ENCODE measurements at places on chromosomes 16 and 17.

DNA sequence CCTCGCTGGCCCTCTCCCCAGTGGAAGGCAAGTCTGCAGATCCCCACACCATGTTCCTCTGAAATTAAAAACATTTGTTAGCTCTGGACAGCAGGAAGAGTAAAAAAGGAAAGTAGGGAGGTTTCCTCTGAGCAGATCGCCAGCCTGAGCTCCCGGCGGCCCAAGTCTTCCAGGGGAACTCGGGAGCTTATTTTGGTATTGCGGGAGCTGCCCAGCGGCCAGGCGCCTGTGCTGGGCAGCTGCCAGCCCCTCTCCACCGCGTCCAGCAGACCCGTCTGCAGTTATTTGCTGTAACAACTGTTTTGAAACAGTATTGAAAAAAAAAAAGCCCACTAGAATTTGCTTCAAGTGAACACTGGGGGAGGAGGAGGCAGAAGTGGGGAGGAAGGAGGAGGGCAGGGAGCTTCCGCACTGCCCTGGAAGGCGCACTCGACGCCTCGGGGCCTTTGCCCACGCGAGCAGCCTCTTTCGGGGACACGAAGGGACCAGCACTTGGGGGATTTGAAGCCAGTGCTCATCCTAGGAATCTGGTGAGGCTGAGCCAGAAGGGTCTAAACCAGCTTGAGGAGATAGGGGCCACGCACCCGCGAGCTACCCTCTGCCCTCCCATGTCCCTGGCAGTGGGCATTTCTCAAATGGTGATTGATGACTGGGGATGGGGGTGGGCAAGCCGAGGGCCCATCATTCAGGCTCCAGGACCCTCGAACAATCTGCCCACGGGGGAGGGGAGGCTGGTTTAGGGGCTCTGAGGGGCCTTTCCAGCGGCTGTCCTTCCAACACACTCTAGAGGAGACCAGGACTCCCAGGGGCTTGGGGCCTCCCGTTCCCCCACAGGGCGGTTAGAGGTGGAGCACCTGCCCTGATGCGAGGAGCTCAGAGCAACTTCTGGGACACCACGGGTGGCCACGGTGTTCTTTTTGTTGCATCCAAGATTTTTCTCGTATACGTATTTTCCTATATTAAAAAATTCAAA, 3.0 kb upstream of the BAHCC1 start:
- DNase-seq = peak; percentile 71

DNA sequence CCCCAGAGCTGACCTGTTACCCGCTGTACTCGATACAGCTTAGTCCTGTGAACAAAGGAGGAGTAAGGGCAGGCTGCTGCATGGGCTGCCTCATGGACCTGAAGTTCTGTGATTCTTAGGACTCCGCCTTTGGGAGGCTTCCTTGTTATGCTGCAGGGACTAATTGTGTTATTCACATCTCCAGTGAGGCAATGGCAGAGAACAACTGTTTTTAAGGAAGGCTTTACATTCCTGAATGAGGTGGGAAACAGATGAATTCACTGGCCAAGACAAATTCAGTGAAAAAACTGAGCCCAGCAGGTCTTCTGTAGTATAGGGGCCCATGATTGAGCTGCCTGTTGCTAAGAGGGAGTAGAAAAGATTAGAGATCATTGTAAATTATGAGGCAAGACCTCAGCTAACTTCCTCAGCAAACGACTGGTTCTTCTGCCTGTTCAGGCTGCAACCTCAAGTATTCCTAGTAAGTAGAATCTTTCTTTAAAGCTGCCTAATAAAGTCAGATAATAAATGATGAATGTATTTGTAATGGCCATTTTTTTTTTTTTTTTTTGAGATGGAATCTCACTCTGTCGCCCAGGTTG, 26.3 kb downstream of the ADORA2B start:
- no peak for DNase-seq

DNA sequence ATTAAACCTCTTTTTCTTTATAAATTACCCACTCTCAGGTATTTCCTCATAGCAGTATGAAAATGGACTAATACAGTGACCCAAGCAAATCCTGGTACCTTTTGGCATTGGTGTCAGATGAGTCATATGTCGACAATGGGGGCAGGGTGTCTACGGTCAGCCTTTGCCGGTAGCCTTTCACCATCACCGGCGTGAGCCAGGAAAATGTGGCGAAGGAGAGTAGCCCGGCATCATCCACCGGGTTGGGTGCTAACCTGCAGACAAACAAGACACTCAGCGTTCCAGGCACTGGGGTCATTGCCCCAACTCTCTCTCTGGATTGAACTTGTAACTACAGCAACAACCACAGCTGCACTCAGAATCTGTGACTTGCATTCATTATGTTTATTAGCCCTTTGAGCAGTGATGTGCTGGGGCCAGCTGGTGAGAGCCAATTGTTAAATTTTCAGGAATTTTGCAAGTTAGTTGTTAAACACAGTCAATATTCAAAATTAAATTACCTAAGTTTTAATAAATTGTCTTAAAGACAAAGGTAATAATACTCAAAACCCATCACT, 11.9 kb downstream of the ABCC12 start:
- no peak for DNase-seq

DNA sequence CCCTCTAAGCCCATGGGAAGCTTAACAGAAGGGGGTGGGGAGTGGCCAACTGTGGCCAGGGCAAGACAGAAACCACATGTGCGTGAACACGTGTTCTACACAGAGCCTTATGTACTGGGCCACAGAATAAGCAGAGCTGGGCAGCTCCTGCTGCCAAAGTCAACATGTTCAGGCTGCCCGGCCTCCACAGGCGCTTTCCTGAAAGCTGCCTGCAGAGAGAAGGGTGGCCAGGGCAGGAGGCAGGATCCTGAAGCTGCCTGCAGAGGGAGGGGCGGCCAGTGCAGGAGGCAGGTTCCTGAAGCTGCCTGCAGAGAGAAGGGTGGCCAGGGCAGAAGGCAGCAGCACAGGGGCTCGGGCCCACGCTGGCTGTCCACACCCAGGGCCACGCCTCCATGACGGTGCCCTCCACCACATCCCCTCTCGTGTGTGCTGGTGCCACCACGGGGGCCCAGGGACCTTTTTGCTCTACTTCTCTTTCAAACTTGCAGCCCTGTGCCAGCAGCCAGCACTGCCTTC, 79.5 kb downstream of the ANKRD11 start:
- peak; percentile 52 for DNase-seq

DNA sequence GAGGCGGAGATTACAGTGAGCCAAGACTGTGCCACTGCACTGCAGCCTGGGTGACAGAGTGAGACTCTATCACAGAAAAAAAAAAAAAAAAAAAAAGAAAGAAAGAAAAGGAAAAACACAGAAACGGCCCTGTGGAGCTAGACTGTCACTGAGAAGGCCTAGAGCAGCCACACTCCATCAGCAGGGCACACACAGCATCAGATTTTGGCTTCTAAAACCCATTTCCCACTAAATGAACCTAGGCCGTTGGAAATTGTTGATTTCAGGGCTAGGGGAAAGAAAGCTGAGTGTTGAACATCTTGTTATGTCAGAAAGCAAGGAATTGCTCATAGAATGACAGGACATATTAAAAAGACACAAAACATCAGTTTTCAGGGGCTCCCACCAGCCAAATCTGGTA, 48.9 kb downstream of the ZCCHC14 start:
- no peak for DNase-seq

DNA sequence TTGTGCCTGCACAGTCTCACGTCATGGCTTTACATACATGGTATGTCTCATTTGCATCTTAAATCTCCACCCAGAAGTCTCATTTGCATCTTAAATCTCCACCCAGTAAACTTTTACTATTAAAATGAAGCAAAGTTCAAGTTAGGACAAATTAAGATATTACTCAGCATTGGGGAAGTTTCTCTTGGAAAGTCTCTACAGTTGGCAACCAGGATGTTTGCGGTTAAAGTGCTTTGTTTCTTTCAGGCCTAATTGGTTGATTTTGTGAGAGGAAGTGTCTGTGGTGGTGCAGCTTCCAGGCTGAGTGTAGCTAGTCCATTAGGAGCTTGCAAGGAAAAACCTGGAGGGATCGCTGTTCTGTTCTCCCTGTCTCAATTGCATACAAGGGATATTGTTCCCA, 1373.3 kb upstream of the GOT2 start:
- DNase-seq = no peak

DNA sequence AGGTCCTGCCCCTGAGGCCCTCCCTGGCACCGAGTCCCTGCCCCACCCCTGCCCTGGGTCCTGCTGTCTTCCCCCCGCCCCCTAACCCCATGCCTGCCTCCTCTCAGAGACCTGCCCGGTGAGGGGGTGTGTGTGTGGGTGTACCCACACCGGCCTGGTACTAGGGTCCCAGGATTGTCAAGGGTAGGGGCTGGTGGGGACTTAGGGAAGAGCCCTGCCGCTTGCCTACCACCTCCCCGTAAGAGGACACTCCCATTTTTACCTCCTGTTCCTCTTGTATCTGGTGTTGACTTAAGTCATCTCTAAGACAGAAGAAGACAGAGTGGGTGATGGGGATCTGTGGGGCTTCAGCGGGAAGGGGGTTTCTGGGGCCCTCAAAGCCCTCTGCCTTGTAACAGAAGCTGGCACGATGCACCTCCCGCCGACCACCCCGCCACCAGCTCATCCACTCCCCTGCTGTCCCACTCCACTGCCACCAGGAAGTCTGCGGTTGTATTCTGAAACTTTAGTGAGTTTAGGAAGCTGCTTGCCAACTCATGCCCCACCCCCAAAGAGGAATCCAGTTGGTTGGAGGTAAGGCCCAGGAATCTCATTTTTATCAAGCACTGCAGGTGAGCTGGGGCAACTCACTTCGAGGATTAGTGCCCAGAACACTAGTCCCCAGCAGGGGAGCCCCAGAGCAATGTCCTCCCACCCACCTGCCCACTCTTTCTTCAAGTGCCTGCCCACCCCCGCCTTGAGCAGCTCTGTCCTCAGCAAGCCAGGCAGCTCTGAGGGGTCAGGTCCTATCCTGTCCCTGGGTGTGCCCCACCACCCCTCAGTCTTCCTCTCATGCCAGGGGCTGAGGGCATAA, 5.6 kb downstream of the SPATA32 start:
- DNase-seq = no peak

GRCh38 chr16:16137110-16137509, 86.2 kb downstream of the ABCC6 start:
- DNase-seq = no peak

GRCh38 chr17:78933959-78934568, 8.9 kb upstream of the TIMP2 start:
- peak; percentile 77 for DNase-seq

DNA sequence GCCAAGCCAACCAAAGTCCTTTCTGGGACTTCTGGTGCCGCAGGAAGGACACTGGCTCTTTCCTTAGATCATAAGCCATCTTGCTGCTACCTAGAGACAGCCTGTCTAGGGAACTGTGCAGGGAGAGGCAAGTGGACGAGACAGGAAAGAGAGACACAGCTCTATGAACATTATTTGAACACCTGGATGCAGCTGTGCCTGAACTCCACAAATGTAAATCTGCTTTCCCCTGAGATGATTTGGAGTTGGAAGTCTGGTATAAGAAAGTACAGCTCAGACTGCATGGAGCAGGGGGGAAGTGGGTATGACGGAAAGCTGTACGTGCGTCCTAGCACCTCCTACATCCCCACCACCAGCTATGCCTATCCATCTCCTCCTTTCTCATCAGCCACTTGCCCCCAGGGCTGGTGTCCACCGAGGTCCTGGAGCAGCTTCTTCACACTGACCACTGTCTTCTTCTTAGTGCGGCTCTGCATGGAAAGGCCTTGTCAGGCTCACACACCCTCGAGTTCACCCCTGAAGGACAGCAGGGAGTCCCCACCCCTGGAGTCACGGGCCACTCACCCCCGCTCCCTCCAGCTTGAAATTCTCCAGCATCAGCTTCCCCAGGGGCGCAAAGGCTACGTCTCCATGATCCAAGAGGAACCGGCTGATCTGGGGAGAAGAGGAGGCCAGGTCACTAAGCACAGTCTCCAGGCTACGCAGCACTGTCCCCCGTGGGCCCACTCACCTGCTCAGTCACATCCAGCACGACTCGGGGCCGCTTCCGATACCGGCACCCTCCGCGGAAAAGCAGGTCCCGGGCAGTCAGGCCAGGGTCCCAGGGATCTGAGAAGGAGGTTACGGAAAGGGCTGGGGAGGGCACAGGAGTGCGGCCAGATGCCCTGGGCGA, 3.9 kb downstream of the TAF1C start:
- DNase-seq = no peak

GRCh38 chr16:22191532-22192260, 14.4 kb upstream of the EEF2K start:
- DNase-seq = peak; percentile 30

- DNase-seq = no peak
Observed at GRCh38 chr17:61786088-61786487, 77.2 kb downstream of the BRIP1 start.

DNA sequence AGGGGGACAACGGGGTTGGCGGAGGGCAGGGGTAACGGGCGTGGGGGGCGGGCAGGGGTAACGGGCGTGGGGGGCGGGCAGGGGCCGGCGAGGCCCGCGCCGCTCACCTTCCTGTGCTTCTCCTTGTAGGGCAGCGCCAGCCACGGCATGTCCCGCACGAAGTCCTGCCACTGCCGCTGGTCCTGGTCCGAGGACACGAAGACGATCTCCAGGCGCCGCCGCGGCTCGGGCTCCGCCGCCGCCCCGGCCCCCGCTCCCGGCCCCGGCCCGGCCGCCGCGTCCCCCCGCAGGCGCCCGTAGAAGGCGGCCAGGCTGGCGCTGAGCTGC, 401 bp downstream of the NXN start:
- DNase-seq = no peak

DNA sequence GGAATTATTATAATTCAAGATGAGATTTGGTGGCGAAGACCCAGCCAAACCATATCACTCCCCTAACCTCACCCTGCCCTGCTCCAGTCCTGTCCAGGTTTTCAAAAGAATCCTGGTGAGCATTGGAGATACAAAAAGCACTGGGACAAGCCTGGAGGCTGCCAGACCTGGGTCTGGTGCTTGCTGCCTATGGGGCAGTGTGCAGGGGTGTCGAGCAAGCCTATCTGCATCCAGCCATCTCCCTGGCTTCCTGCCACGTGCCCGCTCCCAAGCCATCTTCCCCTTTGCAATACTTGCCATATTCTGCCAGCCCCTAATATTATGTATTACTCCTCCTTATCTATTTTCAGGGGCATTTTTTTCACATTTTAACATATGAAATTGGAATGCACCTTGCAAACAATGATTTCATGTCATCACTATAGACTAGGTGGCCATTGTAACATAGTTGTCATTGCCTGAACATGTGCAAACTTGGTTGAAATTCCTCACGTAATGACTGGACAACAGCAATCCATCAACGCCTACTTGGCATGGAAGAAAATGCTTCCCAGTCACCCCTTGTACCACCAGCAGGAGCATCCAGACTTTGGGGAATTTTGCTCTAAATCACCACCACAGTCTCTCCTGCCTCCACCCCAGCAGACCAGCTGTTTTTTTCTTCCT, 8.1 kb upstream of the KDM8 start:
- DNase-seq = no peak

- DNase-seq = no peak
Observed at GRCh38 chr16:89733322-89733721, 12.0 kb downstream of the ZNF276 start.

GRCh38 chr16:70380248-70380918, 33.7 kb downstream of the DDX19A start:
- peak; percentile 78 for DNase-seq
